GF-D8 (cell line): ENCODE measurements at places on chromosomes 11 and 22.

DNA sequence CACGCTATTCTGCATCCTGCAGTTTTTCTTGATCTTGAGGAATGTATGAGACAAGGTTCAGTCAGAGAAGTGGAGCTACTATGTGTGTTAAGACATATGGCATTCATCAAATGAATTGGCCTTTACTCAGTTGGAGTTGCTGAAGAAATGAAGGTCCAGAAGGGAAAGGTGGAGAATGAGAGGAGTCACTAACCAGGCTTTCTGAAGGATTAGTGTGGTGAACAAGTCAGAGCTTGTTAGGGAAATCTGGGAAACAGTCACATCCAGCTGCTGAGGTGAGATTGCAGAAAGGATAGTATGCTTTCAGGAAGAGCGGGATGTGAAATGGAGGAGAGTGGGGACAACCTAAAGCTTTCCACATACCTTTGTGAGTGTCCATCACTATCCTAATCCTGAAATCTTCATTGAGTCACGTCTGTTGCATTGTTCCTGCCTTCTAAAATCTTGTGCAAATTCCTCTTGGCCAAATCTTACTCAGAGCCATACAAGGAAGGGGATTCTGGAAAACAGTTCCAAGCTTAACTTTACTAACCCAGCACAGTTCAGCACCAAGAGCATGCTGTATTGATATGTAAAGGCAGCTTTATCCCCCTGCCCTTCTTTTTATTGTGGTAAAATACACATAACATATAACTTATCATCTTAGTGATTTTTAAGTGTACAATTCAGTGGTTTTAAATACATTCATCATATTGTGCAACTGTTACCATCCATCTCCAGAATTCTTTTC, 11.4 kb upstream of the PITPNB start:
- DNase-seq: no peak

DNA sequence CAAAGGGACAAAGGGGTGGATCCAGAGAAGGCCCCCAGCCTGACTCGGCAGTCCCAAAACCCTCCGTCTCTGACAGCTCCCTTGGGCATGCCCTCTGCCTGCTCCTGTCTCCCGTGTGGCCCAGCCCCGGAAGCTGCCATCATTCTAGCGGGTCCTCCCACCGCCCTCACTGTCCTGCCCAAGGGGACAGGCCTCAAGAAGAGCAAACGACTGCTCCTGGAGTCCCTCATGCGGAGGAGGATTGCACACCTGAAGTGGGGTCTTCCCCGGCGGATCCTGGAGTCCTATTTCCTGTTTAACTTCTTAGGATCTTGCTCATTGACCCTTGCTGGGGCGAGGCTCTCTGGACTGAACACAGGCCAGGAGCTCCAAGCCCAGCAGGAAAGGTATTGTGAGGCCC, 2.6 kb upstream of the MEI1 start:
- DNase-seq: peak; percentile 18

GRCh38 chr11:113129261-113129992, 168.2 kb downstream of the NCAM1 start:
- no peak for DNase-seq

DNA sequence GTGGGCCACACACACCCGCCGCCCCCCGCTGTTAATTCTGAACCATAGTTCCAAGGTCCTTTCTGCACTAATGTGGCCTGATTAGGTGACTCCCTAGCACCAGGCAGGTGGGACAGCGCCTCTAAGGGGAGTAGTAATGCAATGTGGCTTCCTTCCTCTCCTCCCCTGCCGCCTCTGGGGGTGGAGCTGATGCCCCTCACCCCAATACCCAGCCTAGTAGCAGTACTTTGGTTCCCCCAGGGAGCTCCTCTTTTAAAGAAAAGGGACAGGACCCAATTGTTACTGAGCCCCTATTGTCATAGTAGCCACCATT, 14.4 kb downstream of the RTN4RL2 start:
- no peak for DNase-seq

DNA sequence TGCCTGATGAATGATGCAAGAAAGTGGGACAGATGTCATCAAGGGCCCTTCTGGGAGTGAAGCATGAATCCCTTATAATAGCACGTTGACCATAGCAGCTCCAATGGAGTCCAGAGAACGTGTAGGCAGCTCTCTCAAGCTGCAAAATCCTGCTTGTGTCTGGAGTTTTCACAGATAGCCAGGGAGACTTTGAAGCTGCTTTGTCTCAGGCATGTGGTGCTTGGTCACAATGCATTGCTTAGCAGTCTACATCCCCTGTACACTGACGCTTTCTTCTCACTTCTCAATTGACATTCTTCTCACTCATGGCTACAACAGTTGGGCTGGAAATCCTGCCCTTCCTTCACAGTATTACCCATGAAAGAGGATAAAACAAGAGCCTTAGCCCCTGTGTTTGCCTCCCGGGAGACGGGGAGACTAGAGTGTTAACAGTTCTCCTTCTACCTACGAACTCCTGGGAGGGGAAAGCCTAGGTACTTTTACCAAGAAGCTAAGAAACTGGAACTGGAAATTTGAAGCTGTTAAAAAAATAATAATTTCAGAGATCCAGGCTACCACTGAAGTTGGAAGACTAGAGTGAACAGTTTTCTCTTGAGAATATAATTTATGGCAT, 20.7 kb upstream of the MMP7 start:
- no peak for DNase-seq

DNA sequence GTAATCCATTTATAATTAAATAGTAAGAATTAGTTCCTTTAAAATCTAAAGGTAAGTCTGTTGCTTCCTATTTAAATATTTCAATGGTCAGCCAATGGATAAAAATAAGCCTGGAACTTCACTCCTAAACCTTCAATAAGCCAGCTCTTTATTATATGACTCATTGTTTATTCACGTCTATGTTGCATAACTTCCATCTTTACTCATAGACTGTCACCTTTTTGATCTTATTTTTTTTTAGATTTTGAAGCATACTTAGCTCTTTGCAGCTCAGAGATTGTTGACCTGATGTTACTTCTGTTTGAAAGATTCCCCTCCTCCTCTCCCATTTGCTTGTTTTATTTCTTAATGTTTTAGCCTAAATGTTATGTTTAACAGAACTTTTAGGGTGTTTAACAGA, 1571.2 kb upstream of the RAG2 start:
- no peak for DNase-seq
